ENCODE measurements at places on chromosomes 7 and 10. TPM values are rescaled to one million over a fixed set of nuclear protein-coding genes. Genes with fewer than 3 reads are reported as not detected.

The STAG3 gene
- 3.4 TPM for total RNA-seq

The PRKRIP1 gene
- total RNA-seq = 29.1 TPM

The PLCE1 gene
- total RNA-seq = 0.08 TPM

The SPDYE5 gene
- total RNA-seq = not detected

The LIPN gene
- total RNA-seq = not detected

The ERLIN1 gene
- total RNA-seq = 20.4 TPM

The CCL24 gene
- not detected for total RNA-seq

The CUX1 gene
- 64.0 TPM for total RNA-seq

The POU6F2 gene
- total RNA-seq = 7.2 TPM

The NDUFA5 gene
- total RNA-seq = 70.2 TPM

The HACD1 gene
- 34.1 TPM for total RNA-seq

The TUBAL3 gene
- not detected for total RNA-seq

The C7orf33 gene
- not detected for total RNA-seq

The SAMD9L gene
- not detected for total RNA-seq

The LDB3 gene
- total RNA-seq = 0.14 TPM

The GARIN1A gene
- not detected for total RNA-seq

The TMEM254 gene
- total RNA-seq = 21.2 TPM

The ZNF3 gene
- 40.8 TPM for total RNA-seq

The MXI1 gene
- 6.9 TPM for total RNA-seq

The CTTNBP2 gene
- 26.8 TPM for total RNA-seq

The NEUROG3 gene
- total RNA-seq = not detected

The ANLN gene
- total RNA-seq = 66.7 TPM

The FRMPD2 gene
- not detected for total RNA-seq

The SH2B2 gene
- 21.9 TPM for total RNA-seq

The ASIC3 gene
- 0.54 TPM for total RNA-seq

The SEM1 gene
- 29.7 TPM for total RNA-seq

The TAS2R40 gene
- not detected for total RNA-seq

The WNT8B gene
- total RNA-seq = 1.9 TPM

The CHRM2 gene
- total RNA-seq = 0.35 TPM

The MYL10 gene
- not detected for total RNA-seq

The TMEM213 gene
- not detected for total RNA-seq

The TLL2 gene
- 2.6 TPM for total RNA-seq

The DLX5 gene
- not detected for total RNA-seq

The FAM180A gene
- not detected for total RNA-seq

Data from GM23338 (cell line).